Transverse colon (tissue), 4 donors: ENCODE measurements at places on chromosomes 7 and 10. TPM values are rescaled to one million over a fixed set of nuclear protein-coding genes. Genes with fewer than 3 reads are reported as not detected.

H2BK1 gene
- total RNA-seq, result not detected

DNA sequence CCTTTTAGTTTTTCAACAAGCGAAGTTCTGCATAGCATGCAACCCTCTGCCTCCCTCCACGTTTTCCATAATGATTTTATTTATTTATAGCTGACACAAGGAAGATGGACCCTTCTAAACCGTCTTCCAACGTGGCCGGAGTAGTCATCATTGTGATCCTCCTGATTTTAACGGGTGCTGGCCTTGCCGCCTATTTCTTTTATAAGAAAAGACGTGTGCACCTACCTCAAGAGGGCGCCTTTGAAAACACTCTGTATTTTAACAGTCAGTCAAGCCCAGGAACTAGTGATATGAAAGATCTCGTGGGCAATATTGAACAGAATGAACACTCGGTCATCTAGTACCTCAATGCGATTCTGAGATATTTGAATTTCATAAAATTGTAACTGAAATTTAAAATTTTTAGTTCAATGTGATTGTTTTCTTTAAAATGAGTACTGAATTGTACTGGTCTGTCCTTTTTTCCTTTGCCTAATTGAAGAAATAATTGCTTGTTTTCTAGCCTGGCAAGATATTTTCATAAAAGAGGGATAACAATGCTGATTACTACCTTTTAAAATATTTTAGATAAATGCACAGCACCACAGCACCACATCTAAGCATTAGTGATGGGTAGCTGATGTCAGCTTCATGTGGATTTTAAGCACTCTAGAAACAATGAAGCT, 41.5 kb upstream of the SLC39A12 start:
- H3K27ac ChIP-seq, result no peak overlapping the region
- H3K4me1 ChIP-seq, result no peaks in the 10 kb centered on the region
- H3K4me3 ChIP-seq, result no peak overlapping the region
- H3K27me3 ChIP-seq, result no peaks in the 10 kb centered on the region
- DNase-seq, result peak; percentile 44

DNA sequence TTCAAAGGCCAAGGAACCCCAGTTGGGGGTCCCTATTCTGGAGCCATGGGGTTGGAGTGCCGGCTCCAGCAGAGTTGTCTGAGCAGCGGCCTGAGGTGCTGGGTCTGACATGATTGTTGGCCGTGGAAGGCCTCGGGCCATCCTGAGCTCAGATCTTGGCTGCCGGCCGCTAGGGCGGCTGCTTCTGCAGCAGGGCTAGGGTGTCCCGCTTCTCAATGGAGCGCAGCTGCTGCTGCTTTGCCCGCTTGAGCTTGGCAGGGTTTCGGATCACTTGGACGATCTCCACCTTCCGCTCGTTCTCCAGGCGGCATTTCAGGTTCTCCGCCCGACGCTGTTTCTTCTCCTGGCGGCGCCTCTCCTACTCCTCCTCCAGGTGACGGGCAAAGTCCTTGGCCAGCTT, 171.1 kb downstream of the HIBADH start:
- no peaks in the 10 kb centered on the region for H3K36me3 ChIP-seq
- H3K4me1 ChIP-seq, result no peaks in the 10 kb centered on the region
- no peaks in the 10 kb centered on the region for H3K27me3 ChIP-seq
- no peak overlapping the region for H3K27ac ChIP-seq

DNA sequence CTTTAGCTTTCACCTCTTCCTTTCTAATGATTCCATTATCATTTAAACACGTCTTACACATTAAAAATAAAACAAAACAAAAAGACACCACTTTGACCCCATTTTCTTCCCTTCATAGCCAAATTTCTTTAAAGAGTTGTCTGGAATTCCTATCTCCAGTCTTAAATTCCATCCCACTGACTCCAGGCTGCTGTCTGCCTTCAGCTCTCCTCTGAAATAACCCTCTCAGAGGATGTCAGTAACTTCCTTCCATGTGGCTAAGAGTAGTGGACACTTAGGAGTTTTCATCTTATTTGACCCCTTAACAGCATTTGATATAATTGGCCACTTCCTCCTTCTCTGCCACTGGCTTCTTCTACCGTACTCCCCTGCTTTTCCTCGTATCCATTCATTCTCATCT, 69.6 kb upstream of the MKX start:
- H3K27ac ChIP-seq, result no peak overlapping the region
- peaks cover 4% of the 10 kb centered on the region for H3K4me1 ChIP-seq
- H3K4me3 ChIP-seq, result no peak overlapping the region
- no peak for DNase-seq
- no peaks in the 10 kb centered on the region for H3K36me3 ChIP-seq

GRCh38 chr7:45189151-45189970, 31.8 kb downstream of the RAMP3 start:
- DNase-seq, result no peak
- H3K27ac ChIP-seq, result no peak overlapping the region
- no peak overlapping the region for H3K4me3 ChIP-seq
- H3K4me1 ChIP-seq, result no peaks in the 10 kb centered on the region

DNA sequence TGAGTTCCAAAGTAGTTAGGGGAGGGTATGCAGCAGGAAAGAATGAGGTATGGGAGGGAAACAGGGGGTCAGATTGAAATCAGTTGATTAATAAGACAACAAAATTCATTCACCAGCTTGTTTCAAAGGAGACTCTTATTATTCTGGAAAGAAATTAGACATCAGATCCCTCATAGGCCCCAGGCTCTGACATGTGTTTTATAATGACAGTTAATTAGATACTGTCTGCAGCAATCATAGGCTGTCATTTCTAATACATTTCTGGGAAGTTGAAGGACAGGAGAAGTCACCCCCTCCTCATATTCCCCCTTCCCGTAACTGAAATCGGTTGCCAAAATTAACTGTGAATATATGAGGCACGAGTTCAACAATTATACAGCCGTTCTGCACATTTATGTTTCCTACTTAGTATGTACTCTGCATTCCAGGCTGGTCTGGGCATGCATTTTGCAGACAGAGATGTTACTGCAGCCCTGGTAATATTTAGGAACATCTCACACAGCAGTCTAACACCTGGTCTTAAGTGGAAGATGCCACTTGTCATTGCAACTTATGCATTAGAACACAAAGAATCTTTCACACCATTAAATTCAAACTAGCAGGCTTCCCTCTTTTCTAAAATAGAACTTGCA, 355.2 kb upstream of the LRGUK start:
- H3K4me1 ChIP-seq, result no peaks in the 10 kb centered on the region
- H3K36me3 ChIP-seq, result no peaks in the 10 kb centered on the region
- no peak overlapping the region for H3K27ac ChIP-seq
- H3K27me3 ChIP-seq, result no peaks in the 10 kb centered on the region
